ENCODE measurements at places on chromosomes 16 and 17. TPM values are rescaled to one million over a fixed set of nuclear protein-coding genes. Genes with fewer than 3 reads are reported as not detected.

GRCh38 chr17:81902653-81903414 is 796 bp downstream of the NPB start:
- DNase-seq, result no peak

The P4HB gene
- 208 TPM for total RNA-seq

The C16orf86 gene
- total RNA-seq, result 1.8 TPM

The PRCD gene
- 2.7 TPM for total RNA-seq
